ENCODE measurements at places on chromosomes 7 and 10.
A peak's percentile ranks its signal among the peaks of the same experiment; 100 is the strongest.

DNA sequence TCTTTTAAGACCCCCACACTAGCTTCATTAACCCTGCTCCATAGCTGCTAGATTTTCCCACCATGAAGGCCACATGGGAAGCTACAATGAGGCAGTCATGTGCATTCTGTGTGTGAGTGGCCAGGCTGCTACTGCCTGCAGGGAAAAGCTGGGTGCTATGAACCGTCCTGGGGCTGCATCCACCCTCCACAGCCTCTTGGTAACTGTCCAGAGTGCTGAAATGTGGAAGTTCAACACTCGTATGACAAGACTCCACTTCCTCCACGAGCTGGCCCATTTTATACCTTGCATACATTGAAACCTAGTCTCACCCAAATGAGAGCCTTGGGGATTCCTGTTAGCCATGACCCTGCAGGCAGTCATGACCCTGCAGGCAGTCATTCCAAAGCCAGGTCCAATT, 59.4 kb downstream of the CUZD1 start:
- DNase-seq: peak; percentile 8

- DNase-seq: no peak
Observed at GRCh38 chr7:128309976-128310375, 33.7 kb downstream of the RBM28 start.

DNA sequence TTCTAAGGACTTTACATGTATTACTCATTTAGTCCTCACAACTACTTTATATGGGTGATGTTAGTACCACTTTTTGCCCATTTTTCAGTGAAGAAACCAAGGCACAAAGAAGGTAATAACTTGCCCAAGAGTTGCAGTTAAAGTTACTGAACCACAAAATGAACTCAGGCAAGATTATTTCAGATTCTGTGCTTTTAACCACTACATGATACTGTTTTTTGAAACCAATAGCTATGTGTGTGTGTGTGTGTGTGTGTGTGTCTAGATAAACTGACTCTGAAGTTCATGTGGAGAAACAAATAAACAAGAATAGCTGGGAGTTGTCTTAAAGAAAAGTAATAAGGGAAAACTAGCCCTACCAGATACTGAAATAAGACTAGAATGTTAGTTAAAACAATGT, 60.8 kb upstream of the OIT3 start:
- no peak for DNase-seq

GRCh38 chr7:23680414-23681405, 711 bp downstream of the FAM221A start:
- DNase-seq: peak; percentile 37

DNA sequence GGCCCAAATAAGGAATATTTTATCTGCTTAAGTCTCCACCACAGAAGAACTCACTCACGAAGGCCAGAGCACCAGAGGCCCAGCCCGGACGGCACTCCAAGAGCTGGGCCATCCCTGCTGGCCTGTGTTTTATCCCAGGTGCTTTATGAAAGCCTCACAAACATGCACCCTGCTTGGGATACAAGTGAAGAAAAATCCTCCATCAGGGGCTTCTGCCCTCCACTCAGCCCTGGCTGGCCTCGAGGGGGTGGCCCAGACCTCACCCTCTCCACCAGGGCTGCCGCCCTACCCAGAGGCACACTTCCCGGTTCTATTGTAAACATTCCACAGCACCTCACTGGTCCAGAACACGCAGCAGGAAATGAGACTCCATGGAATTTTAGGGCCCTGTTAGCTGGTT, 19.8 kb upstream of the DNAAF5 start:
- no peak for DNase-seq

GRCh38 chr10:124380256-124380995, 38.3 kb downstream of the OAT start:
- no peak for DNase-seq

DNA sequence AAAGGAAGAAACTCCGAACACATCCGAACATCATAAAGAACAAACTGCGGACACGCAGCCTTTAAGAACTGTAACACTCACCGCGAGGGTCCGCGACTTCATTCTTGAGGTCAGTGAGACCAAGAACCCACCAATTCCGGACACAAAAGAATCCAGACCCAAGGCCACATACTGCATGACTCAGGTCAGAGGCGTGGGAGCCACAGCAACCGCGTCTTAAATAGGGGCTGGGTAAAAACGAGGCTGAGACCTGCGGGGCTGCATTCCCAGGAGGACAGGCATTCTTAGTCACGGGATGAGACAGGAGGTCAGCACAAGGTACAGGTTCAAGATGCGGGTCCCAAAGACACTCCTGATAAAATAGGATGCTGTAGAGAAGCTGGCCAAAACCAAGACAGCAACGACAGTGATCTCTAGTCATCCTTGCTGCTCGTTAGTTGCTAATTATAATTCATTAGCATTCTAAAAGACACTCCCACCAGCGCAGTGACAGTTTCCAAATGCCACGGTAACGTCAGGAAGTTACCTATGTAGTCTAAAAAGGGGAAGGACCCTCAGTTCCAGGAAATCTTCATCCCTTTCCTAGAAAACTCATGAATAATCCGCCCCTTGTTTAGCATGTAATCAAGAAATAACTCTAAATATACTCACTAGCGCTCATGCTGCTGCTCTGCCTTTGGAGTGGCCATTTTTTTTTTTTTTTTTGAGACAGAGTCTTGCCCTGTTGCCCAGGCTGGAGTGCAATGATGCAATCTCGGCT, 19.3 kb downstream of the AP5Z1 start:
- peak; percentile 62 for DNase-seq

GRCh38 chr10:124529661-124530214, 68.1 kb downstream of the LHPP start:
- DNase-seq: no peak

- no peak for DNase-seq
Observed at GRCh38 chr10:74669210-74669609, 157.2 kb upstream of the KAT6B start.

DNA sequence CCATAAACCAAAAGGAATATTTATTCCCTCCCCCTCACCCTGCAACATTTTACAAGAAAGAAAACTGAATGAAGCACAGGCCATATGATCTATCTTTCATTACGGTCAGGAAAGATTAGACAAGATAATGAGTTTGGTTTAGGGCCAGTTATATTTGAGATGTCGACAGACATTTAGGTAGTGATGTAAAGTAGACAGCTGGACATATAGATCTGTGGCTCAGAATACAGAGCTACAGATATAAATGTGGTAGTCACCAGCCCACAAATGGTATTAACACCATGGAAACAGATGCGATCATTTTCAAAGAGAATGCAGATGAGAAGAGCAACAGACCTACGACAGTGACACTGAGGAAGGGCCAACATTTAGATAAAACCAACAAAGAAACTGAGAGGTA, 142.5 kb downstream of the SRPK2 start:
- DNase-seq: peak; percentile 11

GRCh38 chr10:62056698-62057097, 155.2 kb downstream of the ARID5B start:
- no peak for DNase-seq

DNA sequence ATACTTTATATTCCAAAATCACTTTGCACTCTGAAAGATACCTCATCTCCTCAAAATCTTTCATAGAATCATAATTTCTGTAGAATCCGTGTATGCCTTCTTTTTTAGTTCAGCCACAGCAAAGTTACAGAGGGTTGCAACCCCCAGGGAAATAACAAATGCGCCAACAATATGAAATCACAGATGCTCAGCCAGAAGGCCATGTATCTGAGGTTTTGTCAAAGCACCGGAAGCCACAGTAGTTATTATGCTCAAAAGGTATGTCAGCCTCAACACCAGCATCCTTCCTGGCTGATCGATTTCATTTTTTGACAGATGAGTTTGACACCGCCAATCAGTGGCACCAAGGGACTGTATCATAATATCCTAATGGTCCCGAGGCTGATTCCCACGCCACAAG, 204.1 kb downstream of the KCNMA1 start:
- no peak for DNase-seq

DNA sequence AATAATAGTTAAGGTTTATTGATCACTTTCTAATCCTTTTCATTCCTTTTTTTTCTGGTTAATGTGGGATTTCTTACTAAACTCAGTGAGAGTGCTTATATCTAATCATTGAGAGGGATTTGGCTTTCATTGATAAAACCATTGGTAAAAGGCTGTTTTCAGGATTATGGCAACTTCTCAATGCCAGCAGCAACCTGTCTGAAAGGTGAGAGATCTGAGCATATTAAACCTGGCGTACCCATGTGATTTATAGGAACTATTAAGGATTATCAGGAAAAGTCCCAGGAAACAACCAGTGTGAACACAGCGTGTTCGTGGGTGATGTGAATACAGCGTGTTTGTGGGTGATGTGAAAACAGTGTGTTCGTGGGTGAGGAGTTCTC, 65.9 kb downstream of the PDIA4 start:
- no peak for DNase-seq

DNA sequence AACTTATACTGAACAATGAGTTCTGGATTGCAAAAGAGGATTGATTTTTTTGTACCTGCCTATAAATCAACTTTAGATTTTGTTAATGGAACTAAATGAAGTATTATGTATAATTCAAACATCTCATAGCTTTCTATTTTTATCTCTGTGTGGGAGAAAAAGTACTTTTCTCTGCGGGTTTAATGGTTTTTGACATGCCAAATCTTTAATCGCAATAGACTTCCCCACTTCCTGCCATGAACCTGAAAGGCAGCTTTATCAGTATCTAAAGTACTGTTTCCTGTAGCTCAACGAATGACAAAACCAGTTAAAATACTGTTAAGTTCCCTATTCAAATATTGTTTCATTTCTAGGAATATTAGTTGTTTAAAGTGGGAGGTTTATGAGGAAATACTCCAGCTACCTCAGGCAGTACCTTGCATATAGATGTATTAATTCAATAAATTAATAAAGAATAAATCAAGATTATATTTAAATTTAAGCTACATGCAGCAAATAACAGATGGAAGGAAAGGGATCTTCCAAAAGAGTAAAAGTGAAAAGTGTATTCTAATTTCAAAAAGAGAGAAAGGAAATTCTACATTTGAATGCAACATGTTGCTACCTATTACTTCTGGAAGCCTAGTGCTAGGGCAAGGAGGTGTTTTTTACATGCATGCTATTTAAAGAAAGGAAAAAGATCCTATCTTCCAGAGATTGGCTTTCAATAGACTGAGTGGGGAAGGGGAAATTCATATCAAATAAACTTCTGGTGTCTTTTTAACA, 75.9 kb downstream of the SVOPL start:
- peak; percentile 61 for DNase-seq

- no peak for DNase-seq
Observed at GRCh38 chr10:123781324-123781900, 110.2 kb downstream of the CPXM2 start.
